ENCODE measurements at places on chromosomes 12 and 14.

GRCh38 chr12:89873745-89874144 lies 165.1 kb upstream of the ATP2B1 start:
- peaks cover 15% of the 10 kb centered on the region for H3K4me1 ChIP-seq
- no peaks in the 10 kb centered on the region for H3K27me3 ChIP-seq
- peaks cover 15% of the 10 kb centered on the region for H3K36me3 ChIP-seq

DNA sequence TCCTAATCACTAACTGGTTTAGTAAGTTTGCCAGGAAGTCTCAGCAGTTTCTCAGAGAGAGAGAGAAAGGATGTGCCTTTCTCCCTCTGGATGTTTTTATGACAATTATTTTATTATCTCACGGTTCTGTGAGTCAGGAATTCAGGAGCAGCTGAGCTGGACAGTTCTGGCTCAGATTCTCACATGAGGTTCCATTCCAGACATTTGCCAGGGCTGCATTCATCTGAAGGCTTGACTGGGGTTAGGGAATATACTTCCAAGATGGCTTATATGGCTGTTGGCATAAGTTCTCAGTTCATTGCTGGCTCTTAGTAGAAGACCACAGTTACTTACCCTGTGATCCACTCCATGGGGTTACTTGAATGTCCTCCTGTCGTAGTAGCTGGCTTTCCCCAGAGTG lies 101.2 kb upstream of the ATF7IP start:
- H3K27me3 ChIP-seq: peaks cover 7% of the 10 kb centered on the region
- no peak for DNase-seq
- H3K27ac ChIP-seq: no peak overlapping the region
- no peak overlapping the region for H3K4me3 ChIP-seq
- peaks cover 41% of the 10 kb centered on the region for H3K4me1 ChIP-seq

- H3K27me3 ChIP-seq: no peaks in the 10 kb centered on the region
- H3K4me3 ChIP-seq: no peak overlapping the region
- DNase-seq: no peak
- H3K4me1 ChIP-seq: peaks cover 6% of the 10 kb centered on the region
Observed at GRCh38 chr12:102527171-102527720, 46.9 kb upstream of the IGF1 start.

DNA sequence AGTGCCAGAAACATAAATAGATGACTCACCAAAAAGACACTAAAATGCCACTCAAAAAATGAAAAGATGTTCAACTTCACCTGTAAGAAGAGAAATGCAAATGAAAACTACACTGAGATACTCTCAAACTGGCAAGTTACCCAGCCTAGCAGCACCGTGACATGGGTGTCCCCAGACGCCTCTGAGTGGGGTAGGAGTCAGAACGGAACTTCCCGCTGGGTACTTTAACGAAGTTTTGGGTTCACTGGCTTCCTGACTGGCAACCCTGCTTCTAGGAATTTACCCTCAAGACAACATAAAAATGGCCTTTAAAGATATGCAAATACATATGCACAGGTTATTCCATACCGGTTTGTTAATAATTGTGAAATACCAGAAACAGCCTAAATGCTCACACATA lies 52.6 kb downstream of the RIMBP2 start:
- no peak overlapping the region for H3K4me3 ChIP-seq
- H3K27me3 ChIP-seq: peaks cover 26% of the 10 kb centered on the region
- H3K4me1 ChIP-seq: peaks cover 18% of the 10 kb centered on the region
- no peak for DNase-seq
- H3K27ac ChIP-seq: no peak overlapping the region
- peaks cover 5% of the 10 kb centered on the region for H3K36me3 ChIP-seq

- H3K27me3 ChIP-seq: peaks cover 3% of the 10 kb centered on the region
- no peaks in the 10 kb centered on the region for H3K4me1 ChIP-seq
- no peak overlapping the region for H3K27ac ChIP-seq
- DNase-seq: no peak
- no peak overlapping the region for H3K4me3 ChIP-seq
Observed at GRCh38 chr12:27343255-27344000, 10.8 kb downstream of the BMAL2 start.

DNA sequence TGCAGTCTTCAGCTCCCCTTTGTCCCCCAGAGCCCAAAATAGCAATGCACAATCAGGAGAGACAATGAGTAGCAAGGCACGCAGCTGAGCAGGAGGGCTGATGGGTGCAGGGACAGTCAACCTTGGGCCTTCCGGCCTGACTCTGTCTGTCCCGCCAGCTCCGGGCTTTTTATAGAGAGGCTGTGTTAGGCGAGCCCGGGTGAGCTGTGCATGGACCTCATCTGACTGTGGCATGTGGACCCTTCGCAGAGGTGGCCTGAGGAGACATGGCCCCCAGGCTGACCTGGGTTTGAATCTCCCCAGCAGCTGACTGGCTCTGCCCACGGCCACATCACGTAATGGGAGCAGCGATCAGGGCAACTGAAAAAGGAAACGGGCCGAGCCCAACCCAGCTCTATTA lies 177.9 kb downstream of the TSPAN9 start:
- H3K27me3 ChIP-seq: peaks cover 10% of the 10 kb centered on the region
- peaks cover 77% of the 10 kb centered on the region for H3K4me1 ChIP-seq
- no peak overlapping the region for H3K4me3 ChIP-seq

DNA sequence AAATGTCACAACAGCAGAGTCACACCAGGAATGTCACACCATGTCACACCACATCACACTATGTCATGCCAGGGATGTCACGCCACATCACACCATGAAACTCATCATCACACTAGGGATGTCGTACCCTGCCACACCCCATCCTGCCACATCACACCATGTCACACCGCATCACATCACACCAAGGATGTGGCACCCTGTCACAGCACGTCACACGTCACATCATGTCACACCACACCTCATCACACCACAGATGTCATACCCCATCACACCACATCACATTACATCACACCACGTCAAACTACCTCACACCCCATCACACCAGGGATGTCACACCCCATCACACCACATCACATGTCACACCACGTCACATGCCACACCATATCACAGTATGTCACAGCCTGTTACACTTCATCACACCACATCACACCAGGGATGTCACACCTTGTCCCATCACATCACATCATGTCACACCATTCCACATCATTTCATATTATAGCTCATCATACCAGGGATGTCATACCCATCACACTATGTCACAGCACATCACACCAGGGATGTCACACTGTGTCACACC lies 90.9 kb downstream of the TMEM121 start:
- no peaks in the 10 kb centered on the region for H3K4me1 ChIP-seq
- no peak overlapping the region for H3K27ac ChIP-seq
- no peak overlapping the region for H3K4me3 ChIP-seq
- H3K27me3 ChIP-seq: no peaks in the 10 kb centered on the region
- H3K36me3 ChIP-seq: peaks cover 8% of the 10 kb centered on the region

DNA sequence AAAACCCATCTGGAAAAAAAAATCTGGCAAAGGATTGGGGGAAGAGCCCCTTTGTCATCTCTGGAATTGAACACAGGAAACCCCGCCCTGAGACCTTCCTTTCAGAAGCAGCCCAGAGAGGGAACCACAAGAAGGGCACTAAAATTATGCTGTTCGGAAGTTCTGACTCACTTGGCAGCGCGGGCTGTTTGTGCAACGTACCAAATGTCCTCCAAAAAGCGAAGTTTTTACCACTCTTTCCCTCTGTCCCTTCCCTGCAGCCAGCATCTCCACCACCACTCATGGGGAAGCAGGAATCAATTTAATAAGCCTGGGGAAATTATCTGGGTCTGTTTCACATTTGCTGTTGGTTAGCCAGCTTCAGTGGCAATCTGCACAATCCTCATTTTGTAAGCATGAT lies 3.2 kb upstream of the SYNE3 start:
- DNase-seq: no peak
- no peak overlapping the region for H3K27ac ChIP-seq
- H3K27me3 ChIP-seq: peaks cover 56% of the 10 kb centered on the region
- peaks cover 27% of the 10 kb centered on the region for H3K4me1 ChIP-seq

GRCh38 chr12:51246254-51246853 lies 7.7 kb downstream of the DAZAP2 start:
- peaks cover 21% of the 10 kb centered on the region for H3K36me3 ChIP-seq
- peak overlapping the region; percentile 89 for H3K27ac ChIP-seq
- H3K27me3 ChIP-seq: peaks cover 4% of the 10 kb centered on the region
- no peak for DNase-seq
- H3K4me1 ChIP-seq: peaks cover 32% of the 10 kb centered on the region

GRCh38 chr12:26648584-26648983 lies 184.4 kb downstream of the ITPR2 start:
- no peak for DNase-seq
- H3K27ac ChIP-seq: no peak overlapping the region
- peaks cover 5% of the 10 kb centered on the region for H3K27me3 ChIP-seq
- no peaks in the 10 kb centered on the region for H3K4me1 ChIP-seq
- no peak overlapping the region for H3K4me3 ChIP-seq
- H3K36me3 ChIP-seq: peaks cover 18% of the 10 kb centered on the region

DNA sequence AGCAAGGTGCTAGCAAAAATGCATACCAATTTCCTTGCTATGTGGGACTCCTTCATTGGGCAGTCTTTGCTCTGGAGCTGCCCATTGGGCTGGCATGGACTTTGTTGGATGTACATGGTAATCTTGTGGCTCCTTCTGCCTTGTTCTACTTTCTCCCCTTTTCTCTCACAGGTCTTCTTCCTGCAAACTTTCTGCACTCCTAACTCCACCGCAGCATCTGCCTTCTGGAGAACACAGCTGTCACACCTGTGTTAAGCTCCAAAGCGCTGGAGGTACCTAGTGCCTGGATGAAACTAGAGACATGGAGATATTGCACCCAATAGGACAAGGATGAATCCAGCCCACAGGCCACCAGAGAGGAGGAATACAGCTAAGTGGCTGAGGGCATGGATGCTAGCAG lies 60.7 kb upstream of the CCND2 start:
- H3K36me3 ChIP-seq: no peaks in the 10 kb centered on the region
- no peak for DNase-seq
- H3K27me3 ChIP-seq: peaks cover 2% of the 10 kb centered on the region
- H3K27ac ChIP-seq: no peak overlapping the region

DNA sequence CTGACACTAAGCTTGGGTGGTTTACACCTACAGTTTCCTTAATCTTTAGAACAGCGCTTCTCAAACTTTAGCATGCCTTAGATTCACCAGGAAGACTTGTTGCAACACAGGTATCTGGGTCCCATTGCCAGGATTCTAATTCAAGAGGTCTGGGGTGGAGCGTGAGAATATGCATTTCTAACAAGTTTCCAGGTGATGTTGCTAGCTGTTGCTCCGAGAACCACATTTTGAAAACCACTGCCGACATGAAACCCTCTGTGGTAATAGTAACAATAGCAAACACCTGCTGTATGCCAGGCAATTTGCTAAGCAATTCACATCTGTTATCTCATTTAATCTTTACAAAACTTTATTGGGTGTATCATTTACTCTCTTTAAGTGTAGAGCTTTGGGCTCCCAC lies 58.6 kb downstream of the TRHDE start:
- H3K4me3 ChIP-seq: no peak overlapping the region
- no peak for DNase-seq
- no peaks in the 10 kb centered on the region for H3K36me3 ChIP-seq

DNA sequence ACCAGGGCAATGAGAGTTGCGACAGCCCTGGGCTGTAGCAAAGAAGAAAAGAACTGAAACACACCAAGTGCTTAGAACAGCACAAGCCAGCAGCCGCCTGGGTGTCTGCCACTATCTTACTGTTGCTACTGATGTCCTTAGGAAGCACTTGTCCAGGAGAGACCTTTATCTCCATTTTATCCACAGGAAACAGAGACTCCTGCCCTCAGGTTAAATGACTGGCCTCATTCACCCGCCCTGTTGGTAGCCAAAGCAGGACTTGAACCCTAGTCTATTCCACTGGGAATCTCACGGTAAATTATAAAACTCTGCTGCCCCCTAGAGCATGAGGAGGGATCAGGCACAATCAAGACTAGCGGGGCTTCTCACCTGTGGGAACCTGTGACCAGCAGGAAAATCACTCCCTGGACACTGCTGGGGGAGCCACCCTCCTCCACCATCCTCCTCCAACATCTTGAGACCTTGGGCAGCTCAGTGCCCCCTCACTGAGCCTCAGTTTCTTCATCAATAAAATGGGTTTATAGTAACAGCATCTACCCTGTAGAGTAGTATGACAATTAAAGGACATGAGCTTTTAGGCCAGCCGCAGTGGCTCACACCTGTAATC lies 20.5 kb upstream of the TESC start:
- H3K36me3 ChIP-seq: no peaks in the 10 kb centered on the region
- no peak overlapping the region for H3K4me3 ChIP-seq
- H3K4me1 ChIP-seq: peaks cover 18% of the 10 kb centered on the region

DNA sequence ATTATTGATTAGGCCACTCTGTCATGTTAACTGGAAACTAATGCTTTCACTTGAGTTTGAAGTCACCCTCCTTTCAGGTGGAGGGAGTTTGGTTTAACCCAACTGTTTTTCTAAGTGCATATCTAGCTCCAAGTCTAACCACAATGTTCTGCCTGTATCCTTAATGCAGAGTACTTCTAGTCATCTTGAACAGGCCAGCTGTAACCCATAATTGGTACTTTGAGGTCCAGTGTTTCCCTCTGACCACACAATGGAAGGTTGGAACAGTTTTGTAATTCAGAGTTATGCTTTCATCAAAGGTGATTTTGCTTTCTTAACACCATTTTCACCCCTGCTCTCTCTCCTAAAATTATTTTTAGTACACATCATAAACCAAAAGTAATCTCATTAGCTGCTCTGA lies 237.2 kb upstream of the DCN start:
- H3K27ac ChIP-seq: no peak overlapping the region
- DNase-seq: no peak
- H3K27me3 ChIP-seq: no peaks in the 10 kb centered on the region
- H3K36me3 ChIP-seq: no peaks in the 10 kb centered on the region

- no peak overlapping the region for H3K27ac ChIP-seq
- H3K4me1 ChIP-seq: peaks cover 52% of the 10 kb centered on the region
- peaks cover 17% of the 10 kb centered on the region for H3K27me3 ChIP-seq
- H3K36me3 ChIP-seq: no peaks in the 10 kb centered on the region
- no peak for DNase-seq
Observed at GRCh38 chr14:104148433-104149277, 10.3 kb downstream of the KIF26A start.

DNA sequence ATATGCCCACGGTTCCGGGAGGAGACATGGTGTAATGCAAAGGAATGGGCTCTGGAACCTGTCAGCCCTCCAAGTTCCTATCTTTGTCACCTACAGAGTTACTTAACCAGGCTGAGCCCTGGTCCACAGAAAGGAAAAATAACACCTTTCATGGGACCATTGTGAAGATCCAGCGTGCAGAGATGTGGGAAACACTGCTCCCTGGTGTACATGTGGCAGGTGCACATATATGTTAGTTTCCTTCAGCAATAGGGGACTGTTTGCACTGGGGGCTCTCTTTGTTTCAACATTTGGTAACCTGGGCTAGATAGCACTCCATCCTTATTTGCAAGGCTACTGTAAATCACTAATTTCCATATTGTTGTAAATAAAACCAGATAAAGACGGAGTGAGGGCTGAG lies 72.3 kb downstream of the ANO2 start:
- DNase-seq: peak; percentile 11
- peaks cover 25% of the 10 kb centered on the region for H3K27me3 ChIP-seq
- H3K4me3 ChIP-seq: no peak overlapping the region

GRCh38 chr14:90678846-90679362 lies 137.3 kb downstream of the TTC7B start:
- H3K4me1 ChIP-seq: peaks cover 10% of the 10 kb centered on the region
- H3K36me3 ChIP-seq: peaks cover 2% of the 10 kb centered on the region
- H3K4me3 ChIP-seq: no peak overlapping the region
- H3K27ac ChIP-seq: no peak overlapping the region
- H3K27me3 ChIP-seq: peaks cover 2% of the 10 kb centered on the region

Measured in nephron progenitor cell (in vitro differentiated cells).